Lung (tissue), 17 donors: ENCODE measurements at places on chromosomes 6 and 20. TPM values are rescaled to one million over a fixed set of nuclear protein-coding genes. Genes with fewer than 3 reads are reported as not detected.

DNA sequence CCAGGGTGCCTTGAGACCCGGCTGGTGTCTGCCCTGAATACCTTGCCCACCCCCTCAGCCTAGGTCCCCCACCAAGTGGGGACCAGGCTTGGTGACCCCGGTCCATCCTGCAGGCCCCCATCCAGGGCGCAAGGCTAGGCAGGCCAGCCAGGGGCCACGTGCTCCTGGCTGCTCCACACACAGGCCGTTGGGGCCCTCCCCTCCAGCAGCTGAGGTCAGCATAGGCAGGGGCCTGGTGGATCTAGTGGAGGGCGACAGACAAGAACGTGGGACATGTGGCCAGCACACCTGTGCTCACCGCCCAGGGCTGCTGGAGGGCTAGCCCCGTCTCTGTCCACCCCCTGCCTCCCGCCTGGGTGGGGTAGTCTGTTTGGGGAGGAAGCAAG is 7.5 kb upstream of the HRH3 start:
- DNase-seq, result no peak

DNA sequence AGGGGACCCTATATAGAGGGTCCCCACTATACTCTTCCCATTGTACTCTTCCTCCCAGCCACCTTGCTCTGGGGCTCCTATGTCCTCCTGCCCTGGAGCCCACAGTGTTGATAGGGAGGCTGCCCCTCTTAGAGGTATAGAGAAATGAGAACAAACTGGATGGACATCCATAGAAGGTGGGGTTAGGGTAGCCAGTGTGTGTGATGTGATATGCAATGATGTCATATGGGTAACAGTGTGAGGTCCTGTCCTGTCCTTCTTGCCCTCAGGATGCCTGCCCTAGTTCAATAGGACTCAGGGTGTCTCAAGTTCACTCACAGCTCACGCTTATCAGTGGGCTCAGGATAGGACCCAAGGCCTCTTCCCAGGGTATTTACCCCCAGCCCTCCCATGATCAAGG is 435 bp downstream of the PTCRA start:
- DNase-seq, result no peak

GRCh38 chr6:92428448-92428847 is 990.9 kb downstream of the EPHA7 start:
- no peak for DNase-seq

- no peak for DNase-seq
Measured at GRCh38 chr6:18388271-18388670, 1.1 kb downstream of the RNF144B start.

- DNase-seq, result no peak
Measured at GRCh38 chr6:136552054-136552453, 1.8 kb upstream of the MAP7 start.

GRCh38 chr20:45771182-45771759 is 20.4 kb downstream of the WFDC3 start:
- DNase-seq, result peak; percentile 88

DNA sequence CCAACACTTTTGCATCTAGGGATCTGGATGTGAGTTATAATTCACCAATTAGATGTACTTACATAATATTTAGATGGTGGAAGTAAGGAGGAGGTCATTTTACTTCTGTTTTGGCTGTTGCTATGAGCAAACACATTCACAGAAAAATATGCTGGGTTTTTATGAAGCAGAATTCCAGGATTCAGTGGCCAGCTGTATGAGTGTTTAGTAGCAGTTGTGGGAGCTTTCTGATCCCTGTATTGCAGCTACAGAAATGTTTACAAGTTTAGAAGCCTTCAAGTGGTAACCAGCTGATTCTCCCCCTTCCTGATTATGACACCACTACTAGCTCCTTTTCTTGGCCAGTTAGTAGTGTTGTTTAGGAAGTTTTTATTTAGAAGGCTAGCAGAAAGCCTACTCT is 177.0 kb downstream of the TENT5A start:
- peak; percentile 46 for DNase-seq

Gene GGTLC1
- total RNA-seq, result 28.5 TPM

Gene ADAM33
- total RNA-seq, result 9.6 TPM

Gene ASIP
- total RNA-seq, result not detected

Gene ZSCAN23
- 17.2 TPM for total RNA-seq

Gene ME1
- 4.9 TPM for total RNA-seq

Gene MCCD1
- not detected for total RNA-seq

Gene KCNK5
- 22.0 TPM for total RNA-seq

Gene OR2J3
- total RNA-seq, result not detected

Gene MEP1A
- total RNA-seq, result 0.09 TPM
